ENCODE measurements at places on chromosomes 2 and 18. TPM values are rescaled to one million over a fixed set of nuclear protein-coding genes. Genes with fewer than 3 reads are reported as not detected.

The C1QL2 gene
- not detected for total RNA-seq

The REG3A gene
- not detected for total RNA-seq

The GALNT5 gene
- total RNA-seq = not detected

The CIB4 gene
- total RNA-seq = not detected

The ZSWIM2 gene
- total RNA-seq = not detected

The ONECUT2 gene
- total RNA-seq = not detected

The RAB27B gene
- 0.52 TPM for total RNA-seq

The GRHL1 gene
- total RNA-seq = 0.69 TPM

The COLEC11 gene
- 0.15 TPM for total RNA-seq

The CD28 gene
- 167 TPM for total RNA-seq

The GCG gene
- not detected for total RNA-seq

The NT5DC4 gene
- not detected for total RNA-seq

- no peak overlapping the region for H3K27ac ChIP-seq
- H3K4me3 ChIP-seq = no peak overlapping the region
- DNase-seq = no peak
- peaks cover 2% of the 10 kb centered on the region for H3K4me1 ChIP-seq
- peaks cover 37% of the 10 kb centered on the region for H3K36me3 ChIP-seq
- no peaks in the 10 kb centered on the region for H3K27me3 ChIP-seq
Observed at GRCh38 chr18:12366379-12366778, 10.6 kb downstream of the AFG3L2 start.

GRCh38 chr2:163397451-163397850 lies 338.4 kb downstream of the FIGN start:
- no peak overlapping the region for H3K27ac ChIP-seq
- DNase-seq = no peak
- no peaks in the 10 kb centered on the region for H3K4me1 ChIP-seq
- H3K36me3 ChIP-seq = no peaks in the 10 kb centered on the region
- H3K4me3 ChIP-seq = no peak overlapping the region
- H3K27me3 ChIP-seq = no peaks in the 10 kb centered on the region

DNA sequence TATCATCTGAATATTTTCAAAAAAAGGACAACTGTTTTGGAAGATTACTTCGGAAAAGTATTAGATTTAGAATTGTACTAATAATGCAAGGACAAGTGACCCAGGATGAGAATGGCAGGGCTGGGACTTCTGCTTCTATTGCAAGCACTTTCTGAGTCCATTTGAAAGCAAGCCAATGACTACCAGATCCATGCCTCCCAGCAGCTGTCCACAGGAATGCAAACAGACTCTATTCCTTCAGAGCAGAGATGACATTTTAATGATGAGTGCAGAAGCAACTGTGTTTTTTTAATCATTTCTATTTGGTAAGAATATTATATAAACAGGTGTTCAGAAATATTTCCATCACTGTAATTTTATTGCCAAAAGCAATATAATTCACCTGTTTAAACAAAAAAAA lies 456.7 kb downstream of the SOX11 start:
- no peaks in the 10 kb centered on the region for H3K27me3 ChIP-seq
- no peaks in the 10 kb centered on the region for H3K4me1 ChIP-seq
- DNase-seq = no peak
- H3K4me3 ChIP-seq = no peak overlapping the region

DNA sequence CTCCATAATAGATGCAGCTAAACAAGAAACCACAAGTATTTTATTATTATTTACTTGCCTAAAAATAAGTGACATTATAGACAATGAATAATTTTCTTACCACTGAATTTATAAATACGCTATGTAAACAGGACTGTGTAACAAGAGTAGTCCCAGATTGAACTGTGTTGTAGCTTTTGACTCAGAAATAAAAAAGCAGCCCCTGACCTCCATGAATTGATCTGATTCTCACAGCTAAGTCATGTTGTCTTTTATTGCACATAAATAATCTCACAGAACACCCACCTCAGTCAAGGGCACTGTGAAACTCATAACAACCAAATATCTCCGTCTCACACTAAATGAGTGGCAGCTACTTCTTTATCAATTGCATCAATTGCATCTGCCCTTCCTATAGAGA lies 171.6 kb downstream of the TMX3 start:
- H3K27me3 ChIP-seq = peaks cover 4% of the 10 kb centered on the region
- no peak for DNase-seq
- no peak overlapping the region for H3K4me3 ChIP-seq
- no peaks in the 10 kb centered on the region for H3K36me3 ChIP-seq

DNA sequence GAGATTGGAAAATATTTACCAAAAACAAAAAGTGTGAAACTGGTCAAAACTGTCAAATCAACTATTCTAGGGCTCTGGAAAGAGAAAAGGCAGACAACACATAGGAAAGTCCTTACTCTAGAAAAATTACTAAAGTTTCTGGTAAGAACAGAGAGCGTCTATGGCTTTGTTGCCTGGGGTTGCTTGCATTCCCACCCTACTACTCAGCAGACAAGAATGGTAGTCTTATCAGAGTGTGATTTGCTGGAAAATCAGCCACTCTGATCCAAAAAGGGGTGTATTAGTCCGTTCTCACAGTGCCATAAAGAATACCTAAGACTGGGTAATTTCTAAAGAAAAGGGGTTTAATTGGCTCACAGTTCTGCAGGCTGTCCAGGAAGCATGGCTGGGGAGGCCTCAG lies 50.3 kb upstream of the CDH20 start:
- H3K27ac ChIP-seq = no peak overlapping the region
- no peak overlapping the region for H3K4me3 ChIP-seq
- no peaks in the 10 kb centered on the region for H3K27me3 ChIP-seq
- H3K36me3 ChIP-seq = no peaks in the 10 kb centered on the region

GRCh38 chr2:121257480-121257840 lies 27.5 kb downstream of the TFCP2L1 start:
- no peak overlapping the region for H3K4me3 ChIP-seq
- no peaks in the 10 kb centered on the region for H3K36me3 ChIP-seq
- peaks cover 8% of the 10 kb centered on the region for H3K27me3 ChIP-seq
- H3K27ac ChIP-seq = no peak overlapping the region

- H3K27me3 ChIP-seq = no peaks in the 10 kb centered on the region
- no peak overlapping the region for H3K4me3 ChIP-seq
- DNase-seq = no peak
- H3K27ac ChIP-seq = no peak overlapping the region
- no peaks in the 10 kb centered on the region for H3K4me1 ChIP-seq
Observed at GRCh38 chr2:51807229-51807628, 775.3 kb upstream of the NRXN1 start.

GRCh38 chr2:191100216-191100615 lies 50.6 kb downstream of the STAT4 start:
- no peak for DNase-seq
- H3K27me3 ChIP-seq = no peaks in the 10 kb centered on the region
- peaks cover 37% of the 10 kb centered on the region for H3K36me3 ChIP-seq
- H3K4me1 ChIP-seq = peaks cover 68% of the 10 kb centered on the region

DNA sequence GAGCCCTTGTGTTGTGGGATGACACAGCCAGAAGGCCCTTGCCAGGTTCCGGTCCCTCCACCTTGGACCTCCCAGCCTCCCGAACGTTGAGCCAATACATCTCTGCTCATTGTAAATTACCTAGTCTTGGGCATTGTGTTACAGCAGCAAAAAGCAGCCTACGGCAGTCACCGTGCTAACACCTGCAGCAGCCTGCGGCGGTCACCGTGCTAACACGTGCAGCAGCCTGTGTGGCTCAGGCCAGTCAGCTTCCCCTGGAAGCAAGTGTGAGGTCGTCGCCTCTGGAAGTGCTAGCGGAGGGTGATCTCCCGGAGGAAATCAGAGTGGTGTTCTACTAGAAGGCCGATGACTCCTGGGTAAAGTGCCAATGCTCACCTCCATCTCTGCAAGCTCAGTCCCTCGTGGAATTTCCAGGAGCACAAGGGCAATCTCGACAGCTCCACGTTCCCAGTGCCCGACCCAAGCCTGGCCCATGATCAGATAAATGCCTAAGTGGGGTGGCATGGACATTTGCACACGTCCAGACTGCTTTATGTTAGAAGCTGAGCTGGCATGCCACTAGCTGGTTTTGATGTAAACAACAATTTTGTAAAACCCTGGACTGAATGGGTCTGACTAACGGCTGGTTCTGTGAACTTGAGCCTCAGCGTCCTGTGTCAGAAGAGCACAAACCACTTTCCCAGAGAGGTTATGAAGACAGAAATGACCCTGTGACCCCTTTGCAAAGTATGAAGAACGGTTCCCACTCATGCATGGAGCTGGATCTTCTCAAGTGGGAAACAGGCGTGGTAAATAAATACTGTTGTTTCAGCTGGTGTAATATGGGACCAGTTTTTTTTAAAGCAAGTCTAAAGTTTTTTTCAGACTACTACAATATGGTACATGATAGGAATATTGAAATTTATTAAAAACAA lies 11.4 kb upstream of the CNDP1 start:
- no peak for DNase-seq
- H3K27me3 ChIP-seq = no peaks in the 10 kb centered on the region
- no peaks in the 10 kb centered on the region for H3K4me1 ChIP-seq
- no peak overlapping the region for H3K4me3 ChIP-seq

DNA sequence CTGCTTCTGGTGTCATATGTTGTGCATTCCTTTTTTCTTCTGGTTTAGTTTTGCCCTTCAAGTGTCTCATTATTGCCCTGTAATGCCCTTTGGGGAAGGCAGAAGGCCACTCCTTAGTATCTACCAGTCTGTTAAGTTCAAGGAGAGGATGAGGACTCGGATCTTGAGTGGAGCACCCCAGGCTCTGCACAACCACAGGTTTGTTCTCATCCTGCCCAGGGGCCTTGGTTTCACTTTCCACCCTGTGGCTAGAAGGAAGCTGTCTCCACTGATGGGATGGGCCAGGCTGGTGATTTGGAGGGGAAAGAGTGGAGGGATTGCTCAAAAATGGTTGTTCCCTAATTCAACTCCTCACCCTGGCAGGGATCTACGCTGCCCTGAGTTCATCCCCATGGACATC lies 30.2 kb upstream of the RAB11FIP5 start:
- H3K27ac ChIP-seq = no peak overlapping the region
- H3K27me3 ChIP-seq = peaks cover 6% of the 10 kb centered on the region
- H3K36me3 ChIP-seq = no peaks in the 10 kb centered on the region
- DNase-seq = no peak
- no peaks in the 10 kb centered on the region for H3K4me1 ChIP-seq

DNA sequence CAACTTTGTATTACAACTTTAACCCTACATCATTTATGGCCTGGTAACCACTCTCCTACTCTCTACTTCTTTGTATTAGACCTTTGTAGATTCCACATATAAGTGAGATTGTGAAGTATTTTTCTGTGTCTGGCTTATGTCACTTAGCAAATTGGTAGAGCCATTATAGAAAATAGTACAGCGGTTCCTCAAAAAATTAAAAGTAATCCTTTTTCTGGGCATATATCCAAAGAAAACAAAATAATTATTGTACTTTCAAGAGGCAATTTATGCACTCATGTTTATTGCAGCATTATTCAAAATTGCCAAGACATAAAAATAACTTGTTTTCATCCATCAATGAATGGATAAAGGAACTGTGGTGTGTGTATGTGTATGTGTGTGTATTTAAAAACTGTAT lies 537.5 kb upstream of the FSIP2 start:
- H3K27me3 ChIP-seq = no peaks in the 10 kb centered on the region
- H3K36me3 ChIP-seq = no peaks in the 10 kb centered on the region
- H3K27ac ChIP-seq = no peak overlapping the region
- H3K4me3 ChIP-seq = no peak overlapping the region

- H3K4me3 ChIP-seq = no peak overlapping the region
- no peaks in the 10 kb centered on the region for H3K27me3 ChIP-seq
- no peaks in the 10 kb centered on the region for H3K4me1 ChIP-seq
- no peak overlapping the region for H3K27ac ChIP-seq
Observed at GRCh38 chr18:66971960-66972359, 368.1 kb upstream of the CDH19 start.

DNA sequence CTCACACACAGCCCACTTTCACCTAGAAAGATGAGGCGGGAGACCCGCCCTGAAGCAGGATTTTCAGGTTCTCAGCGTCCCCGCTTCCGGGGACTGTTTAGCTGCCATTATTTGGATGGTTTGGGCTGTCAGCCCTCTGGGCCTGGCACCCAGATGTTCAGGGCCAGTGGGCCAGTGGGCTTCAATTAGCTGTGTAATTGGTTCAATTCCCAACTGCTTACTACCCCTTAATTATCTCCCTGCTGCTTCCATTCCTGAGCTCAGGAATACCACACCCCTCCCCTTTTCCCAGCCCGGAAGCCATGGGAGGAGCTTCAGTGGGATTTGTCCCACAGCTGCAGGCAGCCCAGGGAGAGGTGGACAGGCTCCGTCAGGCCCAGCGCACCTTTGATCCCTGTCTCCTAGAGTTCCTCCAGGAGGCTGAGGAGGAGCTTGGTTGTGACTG lies 114.1 kb upstream of the MYCN start:
- no peaks in the 10 kb centered on the region for H3K4me1 ChIP-seq
- H3K36me3 ChIP-seq = no peaks in the 10 kb centered on the region
- no peak overlapping the region for H3K4me3 ChIP-seq

DNA sequence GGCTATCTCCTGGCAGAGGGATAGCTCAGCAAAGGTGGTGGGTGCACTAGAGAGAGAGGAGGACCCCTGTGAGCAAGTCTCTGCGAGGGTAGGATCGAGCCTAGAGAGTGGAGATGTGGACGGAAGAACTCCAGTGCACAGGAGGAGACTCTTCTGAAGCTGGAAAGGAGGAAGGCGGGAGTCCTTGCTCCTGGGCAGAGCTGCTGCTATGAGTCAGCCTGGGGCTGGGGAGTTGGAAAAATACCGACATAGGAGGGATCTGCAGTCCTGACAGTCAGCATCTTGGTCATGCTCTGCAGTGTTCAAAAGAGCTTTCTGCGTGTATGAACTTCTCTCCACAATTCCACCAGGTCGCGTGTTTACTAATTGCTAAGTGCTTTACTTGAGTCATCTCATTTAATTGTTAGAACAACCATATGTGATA lies 233.8 kb downstream of the LDLRAD4 start:
- no peaks in the 10 kb centered on the region for H3K27me3 ChIP-seq
- no peaks in the 10 kb centered on the region for H3K36me3 ChIP-seq
- H3K4me1 ChIP-seq = peaks cover 30% of the 10 kb centered on the region
- no peak overlapping the region for H3K4me3 ChIP-seq
- no peak for DNase-seq

GRCh38 chr2:144241801-144242200 lies 278.1 kb downstream of the ZEB2 start:
- DNase-seq = no peak
- H3K27ac ChIP-seq = no peak overlapping the region
- no peak overlapping the region for H3K4me3 ChIP-seq
- no peaks in the 10 kb centered on the region for H3K27me3 ChIP-seq

GRCh38 chr2:77579076-77579769 lies 57.0 kb upstream of the LRRTM4 start:
- DNase-seq = no peak
- H3K4me1 ChIP-seq = no peaks in the 10 kb centered on the region
